Naive thymus-derived CD4-positive, alpha-beta T cell (primary cell): ENCODE measurements at places on chromosomes 5 and 9. TPM values are rescaled to one million over a fixed set of nuclear protein-coding genes. Genes with fewer than 3 reads are reported as not detected.
A peak's percentile ranks its signal among the peaks of the same experiment; 100 is the strongest.

DNA sequence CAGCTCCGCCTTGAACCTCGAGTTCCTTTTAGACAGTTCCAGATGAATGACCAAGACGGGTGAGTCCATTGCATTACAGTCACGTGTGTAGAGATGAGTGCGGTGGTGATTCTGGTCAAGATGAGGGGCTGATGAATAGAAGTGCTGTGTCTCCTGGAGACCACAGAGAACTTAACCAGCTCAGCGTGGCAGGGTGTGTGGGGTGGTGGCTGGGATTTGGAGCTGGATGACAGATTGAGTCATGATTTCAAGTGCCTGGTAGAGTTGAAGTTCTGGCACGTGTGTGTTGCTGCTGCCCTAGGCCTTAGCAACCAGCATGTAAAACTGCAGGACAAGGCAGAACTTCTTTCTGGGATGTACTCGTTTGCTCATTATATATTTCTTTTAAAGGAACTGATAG is 53.3 kb downstream of the PRRC2B start:
- no peak overlapping the region for H3K27ac ChIP-seq
- no peak overlapping the region for H3K4me3 ChIP-seq
- DNase-seq: no peak
- H3K36me3 ChIP-seq: peaks cover 26% of the 10 kb centered on the region
- no peaks in the 10 kb centered on the region for H3K27me3 ChIP-seq

Gene PCDHA13
- not detected for total RNA-seq

- no peak overlapping the region for H3K4me3 ChIP-seq
- no peaks in the 10 kb centered on the region for H3K4me1 ChIP-seq
- peak; percentile 40 for DNase-seq
Measured at GRCh38 chr9:70466976-70467561, 52.6 kb upstream of the KLF9 start.

DNA sequence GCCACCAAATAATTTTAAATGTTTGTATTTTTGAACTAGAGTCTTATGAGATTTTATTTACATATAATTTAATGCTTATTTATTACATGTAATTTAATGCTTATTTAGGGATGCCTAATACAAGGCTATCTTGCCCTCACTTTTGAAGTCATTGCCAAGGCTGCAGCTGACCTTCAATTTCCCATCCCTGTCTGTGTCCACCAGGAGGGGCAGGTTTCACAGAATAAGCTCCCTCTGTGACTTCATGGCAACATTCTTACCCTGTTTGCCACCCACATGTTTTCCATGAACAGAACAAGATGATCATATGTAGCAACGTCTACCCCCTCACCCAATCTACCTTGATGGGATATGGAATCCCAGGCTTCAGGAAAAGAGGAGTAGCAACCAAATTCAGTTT is 27.0 kb downstream of the C5 start:
- no peaks in the 10 kb centered on the region for H3K36me3 ChIP-seq
- H3K27me3 ChIP-seq: no peaks in the 10 kb centered on the region
- DNase-seq: no peak
- no peaks in the 10 kb centered on the region for H3K4me1 ChIP-seq

Gene SH3PXD2B
- total RNA-seq: 0.40 TPM

Gene CRHBP
- total RNA-seq: 3.2 TPM

GRCh38 chr5:6875376-6875775 is 162.1 kb downstream of the TENT4A start:
- no peak for DNase-seq
- no peaks in the 10 kb centered on the region for H3K4me1 ChIP-seq
- no peak overlapping the region for H3K27ac ChIP-seq
- H3K4me3 ChIP-seq: no peak overlapping the region

Gene CMYA5
- total RNA-seq: 0.27 TPM

DNA sequence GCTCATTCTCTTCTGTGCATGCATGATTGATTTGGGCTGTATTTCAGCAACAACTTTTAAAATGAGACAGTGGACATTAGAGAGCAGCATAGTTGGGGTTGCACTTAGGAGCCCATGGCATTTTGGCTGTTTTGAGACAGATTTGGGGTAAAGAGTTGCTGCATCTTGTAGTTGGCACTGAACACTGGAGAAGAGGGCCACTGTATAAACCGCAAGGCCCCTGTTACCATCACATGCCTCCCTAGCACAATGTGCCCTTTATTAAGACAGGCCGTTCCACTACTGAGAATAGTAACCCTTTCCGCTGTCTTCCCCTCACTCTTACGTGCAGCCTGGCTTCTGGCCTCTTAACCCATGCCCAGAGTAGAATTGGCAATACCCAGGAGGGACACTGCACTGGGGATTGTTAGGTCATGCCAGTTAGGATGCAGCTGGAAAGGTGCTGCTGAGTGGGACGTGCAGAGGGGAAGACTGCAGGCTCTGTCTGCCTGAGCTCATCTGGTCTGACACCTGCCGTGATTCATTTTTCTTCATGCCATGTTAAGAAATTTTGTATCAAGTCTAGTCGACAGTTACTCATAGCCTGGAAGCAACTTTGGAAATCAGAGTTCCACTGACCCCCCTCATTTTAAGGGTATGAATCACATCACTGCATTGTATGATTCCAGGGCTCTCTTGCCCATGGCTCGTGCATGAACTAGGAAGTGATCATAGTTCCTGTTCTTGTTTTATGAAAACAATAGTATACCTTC is 146.9 kb upstream of the DMRT1 start:
- no peaks in the 10 kb centered on the region for H3K4me1 ChIP-seq
- no peak overlapping the region for H3K4me3 ChIP-seq
- H3K27me3 ChIP-seq: no peaks in the 10 kb centered on the region
- H3K27ac ChIP-seq: no peak overlapping the region
